ENCODE measurements at places on chromosomes 16 and 17. TPM values are rescaled to one million over a fixed set of nuclear protein-coding genes. Genes with fewer than 3 reads are reported as not detected.

GRCh38 chr16:27498916-27499658 lies 50.6 kb downstream of the GTF3C1 start:
- DNase-seq, result no peak

GRCh38 chr16:27080895-27081294 lies 14.2 kb downstream of the C16orf82 start:
- DNase-seq, result no peak

GRCh38 chr17:52147431-52147830 lies 11.1 kb downstream of the CA10 start:
- DNase-seq, result no peak

- no peak for DNase-seq
Measured at GRCh38 chr17:57513569-57513968, 231.5 kb downstream of the CCDC182 start.

DNA sequence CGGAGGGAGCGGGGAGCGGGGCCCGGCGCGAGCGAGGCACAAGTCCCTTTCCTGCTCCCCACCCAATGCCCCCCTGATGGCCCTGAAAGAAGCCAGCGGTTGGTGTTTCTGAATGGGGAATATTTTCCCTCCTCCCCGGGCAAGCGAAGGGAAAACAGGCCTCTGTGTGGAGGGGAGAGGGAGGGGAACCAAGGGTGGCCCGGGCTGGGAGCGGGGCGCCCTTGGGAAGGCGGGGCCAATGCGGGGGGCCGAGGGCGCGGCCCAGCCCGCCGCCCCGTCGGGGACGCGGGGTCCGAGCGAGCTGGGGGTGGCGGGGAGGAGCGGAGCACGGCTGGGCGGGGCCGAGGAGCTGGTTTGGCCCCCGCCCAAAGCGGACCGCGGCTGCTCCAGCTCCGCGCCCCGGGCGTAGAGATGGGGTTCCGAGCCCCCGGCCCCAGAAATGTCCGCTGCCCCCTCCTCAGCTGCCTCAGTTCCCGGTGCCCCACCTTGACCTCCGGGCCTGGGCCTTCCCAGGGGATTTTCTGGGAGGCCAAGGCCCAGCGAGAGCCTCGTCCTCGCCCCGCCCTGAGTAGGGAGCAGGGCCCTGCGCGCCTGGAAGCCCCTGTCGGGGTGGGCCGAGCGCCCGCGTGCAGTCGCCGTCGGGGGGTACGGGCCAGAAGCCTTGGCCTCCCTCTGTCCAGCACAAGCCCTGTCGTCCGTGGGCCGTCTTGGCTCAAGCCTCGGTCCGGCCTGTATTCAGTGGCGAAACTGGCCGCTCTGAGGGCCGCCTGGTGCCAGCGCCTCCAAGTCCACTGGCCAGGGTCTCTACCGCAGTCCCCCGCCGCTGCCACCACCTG lies 3.9 kb upstream of the HEXIM1 start:
- DNase-seq, result peak; percentile 72

GRCh38 chr16:10859020-10859419 lies 18.0 kb upstream of the CIITA start:
- DNase-seq, result no peak

Gene SNTB2
- 63.9 TPM for total RNA-seq

GRCh38 chr17:52678211-52678610 lies 519.7 kb upstream of the CA10 start:
- DNase-seq, result no peak

Gene TEX19
- not detected for total RNA-seq

- DNase-seq, result no peak
Measured at GRCh38 chr17:73058022-73058421, 34.5 kb downstream of the SLC39A11 start.

Gene FBXO39
- not detected for total RNA-seq

- DNase-seq, result peak; percentile 78
Measured at GRCh38 chr16:54936979-54937670, 6.5 kb downstream of the IRX5 start.

- peak; percentile 25 for DNase-seq
Measured at GRCh38 chr17:81418710-81419318, 23.6 kb downstream of the BAHCC1 start.

Gene CCT6B
- 2.7 TPM for total RNA-seq

DNA sequence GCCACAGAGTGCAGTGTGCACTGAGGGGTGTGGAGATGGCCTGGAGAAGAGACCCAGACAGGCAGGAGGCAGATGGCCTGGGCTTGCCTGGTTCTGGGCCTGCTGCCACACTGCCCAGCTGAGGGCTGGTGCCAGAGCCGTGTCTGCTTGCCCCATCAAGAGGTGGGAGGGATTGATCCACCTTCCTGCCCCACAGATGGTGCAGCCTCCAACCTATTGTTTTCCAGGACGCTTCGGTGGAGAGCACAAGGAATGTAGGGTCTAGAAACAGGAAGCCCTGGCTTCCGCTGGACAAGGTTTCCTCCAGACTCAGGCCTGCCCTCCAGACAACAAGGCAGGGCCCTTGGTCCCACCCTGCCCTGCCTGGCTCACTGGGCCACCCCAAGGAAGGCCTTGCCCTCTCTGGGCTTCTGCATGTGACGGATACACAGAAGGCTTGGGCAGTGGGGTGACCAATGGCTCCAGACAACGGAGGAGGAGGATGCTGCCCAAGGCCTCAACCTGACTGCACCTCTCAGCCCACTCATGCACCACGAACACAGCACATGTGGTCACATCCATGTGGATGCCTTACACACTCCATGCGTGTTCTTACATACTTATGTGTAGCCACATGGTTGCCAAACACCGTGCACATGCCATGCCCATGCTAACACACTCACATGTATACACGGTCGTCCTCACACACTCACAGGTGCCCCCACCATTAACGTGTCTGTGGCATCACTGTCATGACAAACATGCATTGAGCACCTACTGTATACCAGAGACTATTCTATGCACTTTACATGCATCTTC lies 6.5 kb upstream of the CDH5 start:
- no peak for DNase-seq

GRCh38 chr17:47776330-47777197 lies 43.5 kb downstream of the TBX21 start:
- DNase-seq, result peak; percentile 39

DNA sequence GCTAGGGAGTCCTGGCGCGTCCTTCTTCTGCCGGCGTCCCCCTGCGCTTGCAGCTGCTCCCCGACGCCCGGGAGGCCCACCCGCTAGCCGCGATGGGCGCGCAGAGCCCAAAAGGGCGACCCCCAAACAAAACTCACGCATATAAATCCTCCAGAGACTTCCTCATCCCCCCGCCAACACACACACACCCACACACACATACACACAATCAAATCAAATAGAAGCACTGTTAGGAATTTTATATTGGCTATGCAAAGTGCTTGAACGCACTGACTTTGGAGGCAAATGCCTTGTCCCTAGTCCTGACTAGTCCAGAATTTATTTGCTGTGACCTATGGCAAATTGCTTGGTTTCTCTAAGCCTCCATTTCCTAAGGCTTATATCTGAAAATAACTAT lies 23.8 kb upstream of the CRYM start:
- no peak for DNase-seq

DNA sequence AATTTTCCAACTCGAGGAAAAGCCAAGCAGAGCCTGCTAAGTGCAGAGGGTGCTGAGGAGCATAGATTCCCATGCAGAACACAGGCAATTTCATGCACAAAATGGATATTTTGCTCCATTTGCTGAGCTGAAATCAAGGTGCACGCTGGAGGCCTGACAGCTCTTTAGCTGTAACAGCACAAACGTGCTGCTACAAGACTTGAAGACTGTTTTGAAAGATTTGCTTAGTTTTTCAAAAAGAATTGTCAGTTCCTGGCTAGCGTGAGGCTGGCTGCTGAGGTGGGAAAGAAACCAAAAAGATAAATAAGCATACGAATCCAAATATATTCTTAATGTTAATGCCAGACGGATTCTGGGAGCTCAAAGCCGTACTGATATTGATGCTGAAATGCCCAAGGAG lies 309.0 kb upstream of the MAF start:
- peak; percentile 12 for DNase-seq

Gene KCNJ18
- total RNA-seq, result not detected

Gene ZBTB4
- total RNA-seq, result 22.9 TPM

Gene EFCAB13
- 9.1 TPM for total RNA-seq

Gene ITGB3
- total RNA-seq, result 16.8 TPM

DNA sequence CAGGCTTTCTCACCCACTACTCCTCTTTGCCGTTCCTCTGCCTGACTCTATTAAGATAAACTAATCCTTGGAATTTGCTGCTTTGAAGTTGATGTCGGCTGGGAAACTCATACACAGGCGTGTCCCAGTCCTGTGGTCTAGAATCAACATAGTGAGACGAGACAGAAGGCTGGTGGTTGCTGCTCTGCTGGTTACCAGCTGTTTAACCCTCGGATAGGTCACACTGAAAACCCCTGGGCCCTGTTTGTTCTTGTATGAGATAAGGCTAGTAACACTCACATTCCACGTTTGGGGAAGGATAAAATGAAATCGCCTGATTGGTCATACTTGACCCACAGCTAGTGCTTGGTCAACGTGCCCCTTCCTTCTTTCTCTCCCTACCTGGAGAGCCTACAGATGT lies 517.0 kb downstream of the CDH13 start:
- no peak for DNase-seq

Gene GRB7
- total RNA-seq, result 11.4 TPM

GRCh38 chr17:69282002-69282401 lies 44.9 kb downstream of the ABCA5 start:
- DNase-seq, result no peak

GRCh38 chr17:8300226-8300625 lies 5.0 kb upstream of the SLC25A35 start:
- no peak for DNase-seq

Gene ITFG1
- total RNA-seq, result 78.2 TPM

GRCh38 chr17:17182598-17183136 lies 23.5 kb downstream of the PLD6 start:
- DNase-seq, result no peak

DNA sequence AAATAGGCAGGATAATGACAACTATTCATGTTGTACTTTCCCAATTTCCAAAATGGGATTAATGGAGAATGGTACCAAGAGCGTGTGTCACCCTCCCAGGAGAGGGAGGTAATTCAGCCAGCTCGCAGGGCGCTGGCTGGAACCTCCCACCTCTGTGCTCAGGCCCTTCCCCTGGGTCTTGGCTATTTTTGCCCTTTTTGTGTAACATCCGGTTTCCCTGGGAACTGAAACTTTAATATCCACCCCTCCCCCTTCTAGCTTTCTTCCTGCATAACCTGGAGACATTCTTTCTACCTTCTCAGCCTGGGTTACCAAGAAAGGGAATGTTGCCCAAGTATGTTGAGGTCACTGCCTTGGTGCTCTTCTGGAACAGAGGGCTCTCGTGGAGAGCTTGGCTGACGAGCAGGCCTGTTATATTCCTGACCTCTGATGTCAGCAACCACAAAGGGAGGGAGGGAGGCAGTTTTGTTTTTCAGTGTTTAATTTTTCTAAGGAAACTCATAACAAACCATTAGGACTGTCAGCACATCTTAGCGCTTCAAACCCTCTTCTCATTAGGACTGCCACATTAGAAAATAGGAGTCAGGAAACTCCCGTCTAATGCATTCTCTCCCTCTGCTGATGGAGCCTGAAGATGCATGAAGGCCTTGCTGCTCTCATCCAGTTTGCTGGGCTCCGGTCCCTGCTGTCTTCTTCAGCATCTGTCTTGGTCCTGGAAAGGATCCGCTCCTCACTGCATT lies 25.6 kb downstream of the ITGB3 start:
- peak; percentile 44 for DNase-seq

DNA sequence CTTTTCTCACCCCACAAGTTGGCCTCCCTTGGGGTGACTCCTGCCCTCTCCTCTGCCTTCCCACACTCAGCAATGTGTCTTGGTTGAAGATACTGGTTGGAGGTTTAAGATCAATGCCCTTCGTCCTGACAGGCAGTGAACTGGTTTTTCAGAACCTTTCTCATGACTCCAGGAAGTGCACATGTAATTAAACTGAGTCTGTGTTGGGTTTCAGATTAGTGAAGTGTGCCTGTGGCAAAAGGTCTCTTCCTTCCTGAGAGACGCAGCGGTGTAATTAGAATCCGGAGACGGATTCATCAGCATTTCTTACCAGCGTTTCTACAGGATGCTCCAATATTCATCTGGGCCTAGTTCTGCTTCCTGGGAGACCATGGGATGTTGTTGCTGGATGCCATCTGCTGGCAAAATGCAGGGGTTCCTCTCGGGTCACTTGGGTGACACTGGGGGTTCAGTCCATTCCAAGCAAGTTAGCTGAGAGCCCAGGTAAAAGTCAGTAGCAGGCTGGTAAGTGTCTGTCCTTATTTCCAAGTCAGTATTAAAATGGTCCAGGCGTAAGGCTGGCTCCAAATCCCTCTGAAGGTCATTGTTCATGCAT lies 233.3 kb downstream of the XYLT1 start:
- DNase-seq, result no peak

- DNase-seq, result no peak
Measured at GRCh38 chr16:57688987-57689761, 5.4 kb upstream of the DRC7 start.

Gene KREMEN2
- total RNA-seq, result 5.6 TPM

DNA sequence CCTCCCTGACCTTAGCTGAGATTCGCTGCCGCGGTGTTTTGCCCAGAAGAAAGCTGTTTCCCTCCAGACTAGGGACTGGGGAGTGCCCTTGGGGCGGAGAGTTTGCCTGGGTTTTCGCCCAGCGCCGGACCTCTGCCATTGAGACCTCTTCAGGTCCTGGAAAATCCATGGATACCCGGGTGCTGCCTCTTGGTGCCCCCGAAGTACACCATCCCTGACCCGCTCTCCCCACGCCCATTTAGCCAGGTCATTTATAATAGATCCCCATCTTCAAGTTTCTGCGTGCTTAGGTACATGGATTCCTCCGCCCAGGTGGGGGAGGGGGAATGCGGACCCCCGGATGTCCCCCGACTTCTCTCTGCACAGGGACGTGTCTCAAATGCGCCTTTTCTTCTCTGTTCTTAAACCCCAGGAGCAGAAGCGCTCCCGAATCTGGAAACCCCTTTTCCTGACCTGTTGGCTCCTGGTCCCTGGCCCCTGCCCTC lies 15.0 kb upstream of the CBX8 start:
- DNase-seq, result no peak

DNA sequence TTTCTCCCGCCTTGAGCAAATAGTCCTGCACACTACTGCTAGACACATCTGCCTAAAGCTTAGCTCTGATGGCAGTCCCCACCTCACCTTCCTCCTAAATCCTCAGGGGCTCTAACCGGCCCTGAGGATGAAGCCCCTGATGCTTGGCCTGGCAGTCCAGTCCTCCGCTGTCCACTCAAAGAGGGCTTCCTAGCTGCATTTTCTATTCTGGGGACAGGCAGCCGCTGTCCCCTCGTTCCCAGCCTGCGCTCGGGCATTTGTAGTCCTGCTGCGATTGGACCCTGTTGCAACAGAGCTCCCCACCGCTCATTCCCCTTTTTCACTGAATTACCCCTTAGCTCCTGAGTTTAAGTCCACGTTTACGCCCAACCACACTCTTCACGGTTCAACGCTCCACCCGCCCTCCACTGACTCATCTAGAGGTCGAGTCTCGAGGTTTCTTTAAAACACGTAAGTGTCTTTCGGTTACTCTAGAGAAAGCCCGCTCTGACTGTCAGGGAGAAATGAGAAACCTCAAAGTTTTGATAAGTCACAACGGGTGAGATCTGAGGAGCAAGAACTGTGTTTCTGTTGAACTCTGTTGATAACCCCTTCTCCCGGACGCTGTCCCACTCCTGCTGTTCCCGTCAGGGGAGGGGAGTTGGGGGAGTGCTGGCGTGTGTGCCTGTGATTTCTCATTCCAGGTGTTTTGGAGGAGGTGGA lies 4.5 kb downstream of the CCR7 start:
- DNase-seq, result no peak

All from tongue (tissue), 3 donors.